ENCODE measurements at places on chromosomes 7 and 10. TPM values are rescaled to one million over a fixed set of nuclear protein-coding genes. Genes with fewer than 3 reads are reported as not detected.

Gene TMEM270
- not detected for total RNA-seq

Gene PHYHIPL
- 0.06 TPM for total RNA-seq

Gene FBXW4
- 7.7 TPM for total RNA-seq

Gene PRKG1
- 3.4 TPM for total RNA-seq

Gene HSPA12A
- 5.4 TPM for total RNA-seq

Gene LIPF
- total RNA-seq, result not detected

Gene CFAP69
- 1.8 TPM for total RNA-seq

Gene C7orf33
- total RNA-seq, result not detected

DNA sequence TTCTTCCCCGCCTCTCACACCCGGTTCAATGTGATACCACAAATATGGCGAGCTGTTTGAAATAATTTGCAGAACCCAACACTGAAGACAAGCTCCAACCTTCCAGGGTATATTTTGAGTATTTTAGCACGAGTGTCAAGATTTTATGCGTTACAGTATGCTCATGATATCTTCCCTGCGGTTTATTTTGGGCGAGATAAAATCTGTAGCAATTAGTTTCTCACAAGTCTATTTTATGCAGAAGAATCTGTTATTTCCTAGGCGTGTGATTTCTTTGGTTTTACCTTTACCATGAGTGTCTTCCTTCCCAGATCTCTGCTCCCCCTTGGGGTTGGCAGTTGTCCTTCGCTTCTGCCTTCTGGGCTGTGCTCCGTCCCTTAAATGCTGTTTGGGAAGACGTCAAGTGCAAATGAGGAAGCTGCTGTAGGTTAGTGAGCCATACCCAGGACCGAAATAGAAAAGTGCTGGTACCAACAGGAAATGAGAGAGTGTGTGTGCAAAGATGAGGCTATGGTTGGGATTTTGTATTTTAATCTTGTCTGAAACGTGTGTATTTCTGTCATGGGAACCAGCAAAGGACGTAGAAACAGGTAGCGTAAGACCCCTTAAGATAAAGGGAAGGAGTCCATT lies 299.8 kb downstream of the KLF6 start:
- DNase-seq, result no peak

- DNase-seq, result no peak
These were observed 62.4 kb upstream of the C10orf90 start for GRCh38 chr10:126732868-126733267.

Gene CYP2E1
- total RNA-seq, result 0.50 TPM

GRCh38 chr10:26368463-26368862 lies 69.7 kb upstream of the APBB1IP start:
- DNase-seq, result no peak

Gene KMT2E
- 38.2 TPM for total RNA-seq

- DNase-seq, result no peak
These were observed 67.3 kb downstream of the NRBF2 start for GRCh38 chr10:63200431-63200830.

DNA sequence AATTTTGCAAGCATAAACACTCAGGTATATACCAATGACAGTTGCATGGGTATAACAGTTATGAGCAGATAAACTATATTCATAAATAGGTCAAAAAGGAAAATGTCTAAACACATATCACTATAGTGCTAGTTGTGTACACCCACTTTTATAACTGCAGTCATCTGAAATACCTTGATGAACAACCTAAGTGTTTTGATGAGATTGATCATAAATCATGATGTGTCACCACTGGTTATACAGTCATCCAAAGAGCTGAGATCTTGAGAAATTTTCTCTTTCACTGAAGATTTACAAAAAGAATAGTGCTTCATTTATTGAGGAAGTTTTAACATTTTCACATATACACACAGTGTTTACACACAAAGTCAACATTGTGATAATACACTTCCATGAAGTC lies 78.6 kb upstream of the SLC25A13 start:
- DNase-seq, result no peak

DNA sequence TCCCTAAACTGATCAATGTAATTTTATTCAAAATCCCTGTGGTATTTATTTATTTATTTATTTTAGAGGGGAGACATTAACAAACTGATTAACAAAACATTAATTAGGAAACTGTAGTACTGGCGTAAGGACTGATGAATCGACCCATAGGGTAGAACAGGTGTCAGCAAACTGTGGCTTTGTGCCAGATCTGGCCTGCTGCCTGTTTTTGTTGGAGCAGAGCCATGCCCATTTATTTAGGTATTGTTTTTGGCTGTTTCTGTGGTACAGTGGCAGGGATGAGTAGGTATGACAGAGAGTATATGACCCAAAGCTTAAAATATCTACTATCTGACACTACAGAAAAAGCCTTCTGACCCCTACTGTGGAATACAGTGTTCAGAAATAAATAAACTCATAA lies 332.5 kb upstream of the ETV1 start:
- DNase-seq, result no peak

Gene MRLN
- total RNA-seq, result not detected

DNA sequence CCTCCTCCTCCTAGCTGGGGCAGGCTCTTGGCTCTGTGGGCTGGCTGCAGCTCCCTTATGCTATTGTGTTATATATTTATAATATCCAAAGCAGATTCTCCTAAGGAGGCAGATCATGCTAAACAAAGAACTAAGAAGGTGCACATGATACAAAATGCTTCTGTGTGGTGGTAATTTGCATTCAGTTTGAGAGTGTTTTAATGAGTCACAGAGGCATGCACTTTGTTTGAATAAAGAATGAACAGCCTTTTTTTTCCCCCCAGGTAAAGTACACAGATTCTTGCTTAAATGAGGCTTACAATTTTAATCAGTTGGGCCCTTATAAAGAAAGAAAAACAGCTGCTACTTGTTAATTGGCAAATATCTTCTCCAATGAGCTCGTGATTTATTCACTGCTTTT lies 95.0 kb downstream of the FANK1 start:
- DNase-seq, result no peak

Gene CCDC172
- total RNA-seq, result 0.06 TPM

Gene HHEX
- total RNA-seq, result not detected

GRCh38 chr7:141679014-141679413 lies 23.0 kb downstream of the DENND11 start:
- DNase-seq, result no peak

DNA sequence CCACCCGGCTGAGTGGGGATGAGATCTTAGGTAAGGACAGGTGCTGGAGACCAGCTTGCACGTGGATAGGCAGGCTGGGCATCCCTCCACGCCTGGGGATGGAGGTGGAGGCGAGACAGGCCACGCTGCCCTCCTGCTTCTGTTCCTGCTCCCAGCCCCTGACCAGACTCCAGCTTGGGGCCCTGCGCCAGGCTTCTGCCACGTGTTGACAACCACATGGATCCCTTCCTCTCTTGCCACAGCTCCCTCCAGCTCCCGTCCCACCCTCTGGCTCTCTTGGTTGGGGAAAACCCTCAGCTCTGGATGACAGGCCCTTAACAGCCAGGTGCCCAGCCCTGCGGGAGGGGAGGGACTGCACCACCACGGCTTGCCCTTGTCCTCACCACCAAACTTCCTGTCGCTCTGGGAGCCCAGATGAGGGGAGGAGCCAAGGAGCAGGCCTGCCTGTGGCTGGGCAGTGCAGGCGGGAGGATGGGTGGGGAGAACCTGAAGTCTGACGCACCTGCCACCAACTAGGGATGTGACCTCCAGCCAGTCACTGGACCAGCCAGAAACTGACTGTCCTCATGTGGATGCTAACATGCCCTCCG lies 36.0 kb downstream of the KCNH2 start:
- peak; percentile 62 for DNase-seq

Measured in H4 (cell line).